ENCODE measurements at places on chromosomes 11 and 22.

GRCh38 chr11:62752177-62752785 lies 1.7 kb downstream of the ZBTB3 start:
- no peak for DNase-seq

GRCh38 chr11:20025332-20025840 lies 134.9 kb downstream of the DBX1 start:
- no peak for DNase-seq

GRCh38 chr11:92101920-92102319 lies 122.7 kb upstream of the FAT3 start:
- no peak for DNase-seq

DNA sequence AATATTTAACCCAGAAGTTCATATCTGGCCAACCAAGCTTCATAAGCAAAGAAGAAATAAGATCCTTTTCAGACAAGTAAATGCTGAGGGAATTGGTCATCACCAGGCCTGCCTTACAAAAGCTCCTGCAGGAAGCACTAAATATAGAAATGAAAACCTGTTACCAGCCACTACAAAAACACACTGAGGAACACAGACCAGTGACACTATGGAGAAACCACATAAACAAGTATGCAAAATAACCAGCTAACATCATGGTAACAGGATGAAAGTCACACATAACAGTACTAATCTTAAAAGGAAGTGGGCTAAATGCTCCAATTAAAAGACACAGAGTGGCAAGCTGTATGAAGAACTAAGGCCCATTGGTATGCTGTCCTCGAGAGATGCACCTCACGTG lies 311.4 kb downstream of the DYNC2H1 start:
- no peak for DNase-seq

DNA sequence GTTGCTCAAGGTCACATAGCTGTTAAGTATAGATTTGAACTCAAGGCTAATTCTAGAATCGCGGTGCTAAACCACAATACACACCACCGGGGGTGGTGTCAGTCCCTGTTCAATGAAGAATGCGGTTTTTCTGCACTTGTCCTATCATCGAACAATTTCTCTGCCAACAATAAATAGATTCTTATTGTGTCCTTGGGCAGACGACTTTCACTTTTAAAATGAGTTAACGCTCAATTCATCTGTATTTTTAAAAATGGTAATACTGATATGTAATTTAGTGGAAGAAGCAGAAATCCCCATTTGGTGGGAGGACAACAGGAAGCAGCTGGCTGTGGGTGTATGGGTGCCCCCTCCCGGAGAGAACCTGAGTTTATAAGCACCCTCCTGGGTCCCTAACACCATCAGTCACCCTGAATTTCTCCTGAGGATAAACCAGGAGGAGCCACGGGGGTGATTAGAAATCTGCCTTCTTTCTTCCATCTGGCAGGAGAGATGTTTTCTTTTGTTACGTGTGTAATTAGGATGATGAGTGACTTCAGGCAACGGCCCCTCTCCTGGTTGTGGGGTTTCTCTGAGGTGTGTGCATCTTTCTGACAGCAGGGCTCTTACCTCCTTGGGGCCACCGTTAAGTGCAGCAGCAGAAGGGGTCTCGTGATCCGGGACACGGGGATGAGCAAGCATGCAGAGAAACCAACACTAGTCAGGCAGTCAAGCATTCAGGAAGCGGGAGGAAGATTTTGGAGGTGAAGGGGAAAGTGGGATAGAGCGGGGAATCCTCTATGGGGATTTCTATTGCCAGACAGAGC lies 87.7 kb downstream of the GRAMD1B start:
- no peak for DNase-seq

GRCh38 chr22:31230871-31231621 lies 18.9 kb downstream of the LIMK2 start:
- DNase-seq = no peak

DNA sequence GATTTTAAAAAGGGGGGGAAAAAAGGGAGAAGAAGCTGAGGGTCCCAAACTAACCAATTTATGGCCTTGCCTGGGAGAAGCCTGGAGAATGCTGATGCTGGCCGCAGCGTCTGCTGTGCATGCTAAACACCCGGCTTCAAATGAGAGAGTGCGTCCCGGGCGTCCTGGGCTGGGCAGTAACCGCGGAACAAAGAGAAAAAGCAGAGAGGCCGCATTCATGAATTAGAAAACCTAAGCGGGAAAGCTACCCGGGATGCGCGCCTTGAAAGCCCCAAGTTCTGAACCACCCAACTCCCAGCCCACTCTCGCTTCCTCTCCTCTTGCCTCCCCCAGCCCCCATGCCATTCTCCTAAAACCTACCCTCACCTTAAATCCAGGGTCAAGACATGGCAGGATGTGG lies 6.5 kb downstream of the MN1 start:
- no peak for DNase-seq

GRCh38 chr22:38232196-38232595 lies 30.4 kb downstream of the MAFF start:
- DNase-seq = no peak

DNA sequence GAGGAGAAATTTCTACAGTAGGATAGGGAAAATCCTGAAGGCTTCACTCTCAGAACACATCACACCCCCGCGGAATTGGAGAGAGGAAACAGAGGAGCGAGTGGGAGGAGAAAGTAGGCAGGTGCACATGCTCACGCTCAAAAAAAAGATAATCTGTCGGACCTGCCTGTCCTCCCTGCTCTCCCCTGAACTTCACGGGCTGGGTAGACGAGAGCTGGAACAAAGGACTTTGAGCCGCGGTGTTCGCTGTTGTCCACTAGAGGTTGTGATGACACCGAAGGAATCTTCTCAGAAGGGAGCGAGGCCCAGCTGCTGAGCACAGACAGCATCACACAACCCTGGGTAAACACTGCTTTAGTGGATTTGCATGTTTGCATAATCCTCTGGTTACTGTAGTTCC lies 5.0 kb downstream of the SEZ6L start:
- no peak for DNase-seq

GRCh38 chr22:20808844-20809243 lies 34.9 kb downstream of the SERPIND1 start:
- DNase-seq = no peak

DNA sequence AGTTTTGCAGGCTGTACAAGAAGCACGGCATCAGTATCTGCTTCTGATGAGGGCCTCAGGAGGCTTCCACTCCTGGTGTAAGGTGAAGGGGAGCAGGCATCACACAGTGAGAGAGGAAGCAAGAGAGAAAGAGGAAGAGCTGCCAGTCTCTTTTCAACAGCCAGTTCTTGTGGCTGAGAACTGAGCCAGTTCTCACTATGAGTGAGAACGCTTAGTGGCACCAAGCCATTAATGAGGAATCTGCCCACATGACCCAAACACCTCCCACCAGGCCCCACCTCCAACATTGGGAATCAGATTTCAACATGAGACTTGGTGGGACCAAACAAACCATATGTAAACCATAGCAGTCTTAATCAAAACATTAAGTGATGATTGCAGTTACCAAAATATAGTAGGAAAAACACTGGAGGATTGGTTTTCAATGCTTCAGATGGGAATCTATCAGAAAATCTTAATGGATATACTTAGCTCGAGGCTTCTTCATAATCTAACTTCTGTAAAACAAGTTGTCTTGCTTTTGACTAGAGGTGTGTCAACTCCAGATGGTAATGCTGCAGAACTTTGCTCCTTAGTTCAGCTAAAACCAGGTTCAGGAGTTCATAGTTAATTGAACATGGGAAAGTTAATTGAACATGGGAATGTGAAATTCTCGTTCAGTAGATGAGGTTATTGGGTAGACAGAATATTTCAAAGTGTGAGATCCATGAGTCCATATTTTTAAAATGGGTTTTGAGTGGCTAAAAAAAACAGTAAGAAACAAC lies 12.2 kb downstream of the FAR1 start:
- no peak for DNase-seq

GRCh38 chr11:120532082-120532831 lies 20.7 kb downstream of the GRIK4 start:
- no peak for DNase-seq

DNA sequence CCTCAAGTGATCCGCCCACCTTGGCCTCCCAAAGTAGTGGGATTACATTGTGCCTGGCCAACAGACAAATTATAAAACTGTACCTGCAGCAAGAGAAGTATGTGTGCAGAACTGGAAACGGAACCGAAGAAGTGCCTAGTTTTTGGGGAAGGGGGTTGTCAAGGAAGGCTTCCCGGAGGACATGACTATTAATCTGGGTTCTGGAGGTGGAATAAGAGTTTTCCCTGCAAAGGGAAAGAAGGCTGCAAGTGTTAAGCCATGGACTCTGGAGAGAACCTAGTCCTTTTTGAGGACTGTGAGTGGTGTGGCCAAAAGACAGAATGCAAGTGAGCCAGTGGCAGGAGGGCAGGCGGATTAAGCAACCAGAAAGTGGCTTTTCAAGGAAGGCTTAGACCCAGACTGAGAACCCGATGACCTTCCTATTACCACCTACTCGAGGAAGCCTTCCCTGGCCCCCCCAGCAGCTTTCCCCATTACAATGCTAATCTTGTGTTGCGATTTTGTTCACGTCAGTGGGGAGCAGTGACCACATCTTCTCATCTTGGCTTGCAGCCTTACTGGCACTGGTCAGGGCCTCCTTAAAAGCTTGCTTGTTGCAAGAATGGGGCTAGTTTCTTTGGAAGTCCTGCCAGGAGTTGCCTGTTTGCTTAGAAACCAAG lies 5.7 kb upstream of the SEPTIN3 start:
- no peak for DNase-seq

DNA sequence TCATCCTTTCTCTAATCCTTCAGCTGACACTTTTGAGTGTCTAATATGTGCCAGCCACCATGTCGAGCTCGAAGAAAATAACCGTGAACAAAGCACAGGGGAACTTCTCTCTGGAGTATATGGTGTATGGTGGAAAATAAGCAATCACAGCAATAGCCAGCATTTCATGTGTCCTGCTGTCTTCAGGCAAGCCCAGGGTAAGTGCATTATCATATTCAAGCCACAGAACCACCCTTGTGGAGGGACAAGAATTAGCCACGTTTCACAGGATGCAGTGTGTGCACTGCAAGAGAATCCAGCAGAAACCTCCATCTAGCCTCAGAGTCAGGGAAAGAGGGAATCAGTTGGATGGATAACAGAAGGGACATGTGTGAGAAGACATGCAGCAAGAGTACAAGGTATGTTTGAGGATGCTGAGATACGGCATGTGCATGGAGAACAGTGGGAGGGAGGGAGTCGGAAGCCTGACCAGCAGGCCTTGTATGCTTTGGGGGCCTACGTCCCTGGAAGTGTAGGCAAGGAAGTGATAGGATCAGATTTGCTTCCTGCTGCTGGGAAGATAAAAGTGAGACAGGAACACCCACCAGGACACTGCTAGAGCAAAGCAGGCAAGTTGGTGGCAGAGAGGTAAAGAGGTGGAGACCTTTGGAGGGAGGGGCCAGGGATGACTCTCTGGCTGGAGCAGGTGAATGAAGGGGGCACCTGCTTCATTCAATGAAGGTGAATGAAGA lies 14.7 kb upstream of the GNAZ start:
- no peak for DNase-seq

DNA sequence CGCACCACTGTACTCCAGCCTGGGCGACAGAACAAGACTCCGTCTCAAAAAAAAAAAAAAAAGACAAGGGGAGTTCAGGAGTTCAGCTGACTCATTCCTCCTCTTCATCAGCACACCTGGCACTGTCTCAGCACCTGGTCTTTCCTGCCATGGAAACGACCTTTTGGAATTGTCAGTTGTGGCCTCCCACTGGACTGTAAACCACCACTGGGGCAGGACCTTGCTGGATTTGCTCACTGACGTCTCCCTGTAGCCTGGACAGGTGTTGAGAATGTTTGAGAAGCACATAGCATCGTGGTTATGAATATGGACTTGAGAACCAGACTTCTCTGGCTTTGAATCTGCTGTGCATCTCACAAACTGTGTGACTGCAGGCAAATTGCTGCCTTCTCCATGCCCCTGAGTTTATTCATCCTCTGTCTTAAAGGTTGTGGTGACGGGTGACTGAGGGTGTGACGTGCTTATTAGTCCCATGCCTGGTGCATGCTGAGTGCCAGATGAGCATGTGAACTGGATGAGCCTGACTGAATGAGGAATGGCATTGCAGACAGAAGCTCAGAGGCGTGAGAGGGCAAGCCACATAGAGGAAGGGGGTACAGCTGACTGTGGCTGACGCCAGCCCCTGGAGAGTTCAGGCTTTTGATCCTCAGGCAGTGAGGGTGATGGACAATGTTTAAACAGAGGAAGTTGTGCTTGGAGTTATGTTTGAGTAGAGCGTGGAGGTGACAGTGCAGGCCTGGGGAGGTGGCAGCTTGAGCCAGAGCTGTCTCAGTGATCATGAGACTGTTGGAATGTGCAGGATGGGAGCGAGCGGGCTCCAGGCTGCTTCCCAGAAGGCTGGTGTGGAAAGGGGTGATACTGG lies 12.7 kb downstream of the TOM1 start:
- no peak for DNase-seq

GRCh38 chr11:47705721-47706120 lies 9.4 kb downstream of the AGBL2 start:
- no peak for DNase-seq

DNA sequence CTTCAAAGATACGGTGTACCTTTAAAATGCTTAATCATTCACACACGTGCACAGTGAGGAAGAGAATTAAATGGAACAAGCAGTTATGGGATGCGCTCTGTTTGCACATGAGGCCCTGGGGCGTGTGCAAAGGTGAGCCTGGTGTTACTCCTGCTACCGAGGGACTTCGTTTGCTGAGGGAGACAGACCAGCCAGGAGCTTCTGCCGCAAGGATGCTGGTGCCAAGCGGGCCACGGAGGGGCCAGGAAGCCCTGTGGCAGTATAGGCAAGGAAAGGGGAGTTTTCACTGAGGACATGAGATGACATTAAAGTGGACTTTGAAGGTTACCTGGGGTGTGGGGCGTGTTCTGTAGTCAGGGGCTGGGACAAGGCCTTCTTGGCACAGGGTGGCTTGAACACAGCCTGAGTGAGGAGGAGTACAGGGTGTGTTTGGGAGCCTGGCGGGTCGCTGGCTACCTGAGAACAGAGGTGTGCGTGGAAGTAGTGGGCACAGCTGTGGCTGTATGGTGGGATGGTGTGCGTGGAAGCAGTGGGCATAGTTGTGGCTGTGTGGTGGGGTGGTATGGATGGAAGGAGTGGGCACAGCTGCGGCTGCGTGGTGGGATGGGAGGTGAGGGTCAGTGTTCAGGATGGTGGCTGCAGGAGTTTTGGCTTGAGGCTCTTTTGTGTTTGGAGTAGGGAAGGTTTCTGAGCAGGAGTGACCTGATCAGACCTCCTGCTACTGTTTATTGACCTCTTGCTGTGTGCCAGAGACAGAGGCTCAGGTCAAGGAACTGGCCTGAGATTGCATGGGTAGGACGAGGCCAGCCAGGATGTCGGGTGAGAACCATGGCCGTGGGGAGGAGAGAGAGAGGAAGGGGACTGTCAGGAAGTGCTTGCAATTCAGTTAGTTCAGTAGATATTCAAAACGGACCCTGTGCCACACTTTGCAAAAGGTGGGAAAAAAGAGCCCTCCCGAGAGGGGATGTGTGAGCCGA lies 13.7 kb downstream of the TBC1D22A start:
- DNase-seq = no peak

DNA sequence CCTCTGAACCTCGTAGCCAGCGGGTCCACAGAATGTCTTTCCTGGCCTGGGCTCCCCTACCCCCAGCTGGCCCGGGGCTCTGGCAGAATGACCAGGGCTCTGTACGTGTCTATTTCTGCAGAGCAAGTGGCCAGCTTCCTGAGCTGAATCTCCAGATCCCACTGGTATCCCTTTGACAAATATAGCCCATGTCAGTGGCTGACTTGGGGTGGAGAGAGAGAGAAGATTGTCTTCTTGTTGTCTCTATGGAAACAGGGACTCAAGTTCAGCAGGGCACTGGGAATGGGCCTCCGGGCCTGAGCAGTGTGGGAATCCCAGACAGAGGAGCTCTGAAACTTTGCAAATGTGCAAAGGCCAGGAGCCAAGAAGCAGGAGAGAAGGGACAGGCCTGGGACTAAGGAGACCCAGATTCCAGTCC lies 33.9 kb downstream of the ANO1 start:
- no peak for DNase-seq
